Activated CD8-positive, alpha-beta memory T cell treated with anti-CD3 and anti-CD28 coated beads, Interleukin-2, amount 10 ng/mL, durations not matched to agents 7 days and 5 days (primary cell): ENCODE measurements at places on chromosomes 7 and 10.

DNA sequence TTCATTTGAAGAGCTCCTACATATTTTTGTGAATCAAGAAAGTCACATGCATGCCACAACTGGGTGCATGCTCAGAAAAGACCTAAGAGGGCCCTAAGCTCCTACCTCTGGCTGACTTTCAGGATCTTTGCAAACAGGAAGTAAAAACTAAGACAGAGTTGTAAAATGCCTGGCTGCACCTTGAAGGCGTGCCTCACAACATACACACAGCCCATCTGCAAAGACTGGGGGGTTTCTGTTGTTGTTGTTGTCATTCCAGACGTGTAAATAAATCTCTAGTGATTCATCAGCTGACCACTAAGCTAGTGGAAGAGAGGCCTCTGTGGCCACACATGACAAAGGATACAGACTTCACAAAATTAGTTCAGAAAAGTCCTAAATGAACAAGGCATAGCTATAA is 31.8 kb downstream of the SMURF1 start:
- DNase-seq = no peak

DNA sequence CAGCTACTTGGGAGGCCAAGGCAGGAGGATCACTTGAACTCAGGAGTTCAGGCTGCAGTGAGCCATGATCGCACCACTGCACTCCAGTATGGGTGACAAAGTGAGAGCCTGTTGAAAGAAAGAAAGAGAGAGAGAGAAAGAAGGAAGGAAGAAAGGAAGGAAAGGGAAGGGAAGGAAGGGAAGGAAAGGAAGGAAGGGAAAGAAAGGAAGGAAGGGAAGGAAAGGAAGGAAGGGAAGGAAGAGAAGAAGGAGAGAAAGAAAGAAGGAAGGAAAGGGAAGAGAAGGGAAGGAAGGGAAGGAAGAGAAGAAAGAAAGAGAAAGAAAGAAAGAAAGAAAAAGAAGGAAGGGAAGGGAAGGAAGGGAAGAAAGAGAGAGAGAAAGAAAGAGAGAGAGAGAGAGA is 61.5 kb downstream of the CLIP2 start:
- DNase-seq = no peak

DNA sequence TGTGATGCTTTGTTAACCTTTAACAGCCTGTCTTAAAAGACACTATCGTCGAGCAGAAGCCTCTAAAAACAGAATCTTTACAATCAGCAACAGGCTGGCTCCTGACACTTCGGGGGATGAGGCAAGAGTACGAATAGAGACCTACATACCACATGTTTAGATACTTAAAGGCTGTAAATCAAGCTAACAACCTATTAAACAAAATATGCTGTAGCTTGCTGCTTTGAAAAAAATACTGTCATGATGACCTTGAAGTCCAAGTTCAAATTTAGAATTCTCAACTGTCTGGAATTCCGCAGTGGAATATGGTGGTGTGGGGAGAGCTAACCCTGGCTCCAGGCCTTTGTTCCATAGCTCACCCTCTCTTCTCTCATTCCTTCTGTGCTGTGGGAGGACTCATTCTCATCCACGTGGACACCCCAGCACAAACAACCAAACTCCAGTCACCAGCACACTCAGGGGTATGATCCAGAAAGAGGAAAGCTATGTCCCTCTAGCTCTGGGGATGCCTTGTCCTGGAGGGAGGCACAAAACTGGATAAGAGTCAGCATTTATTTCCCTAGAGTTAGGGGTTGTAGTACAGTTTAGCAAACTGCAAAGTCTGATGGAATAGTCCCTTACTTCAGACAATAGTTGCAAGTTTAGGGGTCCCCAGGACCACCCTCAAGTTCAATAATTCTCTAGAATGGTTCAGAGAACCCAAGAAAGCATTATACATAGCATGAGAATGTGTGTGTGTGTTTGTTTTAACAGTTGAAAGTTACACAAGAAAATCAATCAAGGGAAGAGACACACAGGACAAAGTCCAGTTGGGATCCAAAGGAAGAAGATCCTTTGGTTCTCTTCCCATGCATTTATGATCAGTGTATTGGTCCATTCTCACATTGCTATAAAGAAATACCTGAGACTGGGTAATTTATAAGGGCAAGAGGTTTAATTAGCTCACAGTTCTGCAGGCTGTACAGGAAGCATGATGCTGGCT is 196.1 kb upstream of the SVIL start:
- no peak for DNase-seq

- DNase-seq = no peak
Measured at GRCh38 chr10:33273295-33274002, 61.0 kb downstream of the NRP1 start.

DNA sequence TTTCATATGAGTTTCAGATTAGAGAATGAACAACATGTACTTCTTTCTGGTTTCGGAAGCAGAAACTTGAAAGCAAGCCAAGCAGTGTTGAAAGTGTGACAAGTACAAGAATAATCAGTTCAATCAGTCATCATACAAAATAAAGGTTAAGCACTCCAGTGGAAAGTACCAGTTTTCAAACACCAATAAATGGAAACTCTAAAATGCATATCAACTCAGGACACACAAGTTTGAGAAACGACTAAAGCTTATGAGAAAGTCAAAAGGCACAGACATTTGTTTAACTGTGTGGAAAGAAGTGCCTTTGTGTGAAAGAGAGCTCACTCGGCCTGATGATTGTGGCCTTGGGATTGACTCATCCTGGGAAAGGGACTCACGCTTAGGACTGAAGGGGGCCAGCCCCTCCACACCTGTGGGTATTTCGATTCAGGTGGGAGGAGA is 60.6 kb upstream of the AKR1C1 start:
- no peak for DNase-seq

- DNase-seq = no peak
Measured at GRCh38 chr10:78911533-78912340, 157.0 kb upstream of the ZMIZ1 start.

DNA sequence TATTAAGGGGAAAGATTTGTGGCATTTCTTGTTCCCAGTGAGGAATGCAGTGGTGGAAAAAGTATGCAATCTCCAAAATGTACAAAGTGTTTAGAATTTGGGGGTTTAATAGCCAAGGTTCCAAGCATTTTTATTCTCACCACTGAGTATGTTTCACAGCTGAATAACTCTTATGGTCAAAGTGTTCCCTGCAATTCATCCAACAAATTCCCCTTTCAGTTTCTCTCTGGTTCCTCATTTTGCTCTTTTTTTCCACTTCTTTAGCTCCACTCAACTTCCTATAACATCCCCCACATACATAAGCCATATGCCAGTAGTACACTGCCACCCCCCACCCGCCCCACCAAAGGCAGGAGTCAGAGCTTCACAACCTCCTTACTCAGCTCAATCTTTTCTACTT is 4.6 kb downstream of the HECW1 start:
- no peak for DNase-seq

DNA sequence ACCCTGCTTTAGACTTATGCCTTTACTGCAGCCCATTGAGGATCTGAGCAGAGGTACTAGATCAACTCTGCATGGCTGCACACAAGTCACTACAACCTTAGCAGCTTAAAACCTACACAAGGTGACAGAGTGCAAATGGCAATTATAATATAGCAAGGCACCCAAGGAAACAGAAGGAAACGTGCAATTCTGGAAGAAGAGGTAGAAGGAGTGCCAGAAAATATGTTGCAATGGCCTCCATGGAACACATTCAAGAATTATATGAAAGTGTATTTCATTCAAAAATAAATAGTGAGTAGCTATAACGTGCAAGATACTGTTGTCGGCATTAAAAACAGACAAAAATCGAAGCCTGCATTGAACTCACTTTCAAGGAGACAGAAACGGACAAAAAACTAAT is 2.9 kb upstream of the AKR1C8 start:
- no peak for DNase-seq

DNA sequence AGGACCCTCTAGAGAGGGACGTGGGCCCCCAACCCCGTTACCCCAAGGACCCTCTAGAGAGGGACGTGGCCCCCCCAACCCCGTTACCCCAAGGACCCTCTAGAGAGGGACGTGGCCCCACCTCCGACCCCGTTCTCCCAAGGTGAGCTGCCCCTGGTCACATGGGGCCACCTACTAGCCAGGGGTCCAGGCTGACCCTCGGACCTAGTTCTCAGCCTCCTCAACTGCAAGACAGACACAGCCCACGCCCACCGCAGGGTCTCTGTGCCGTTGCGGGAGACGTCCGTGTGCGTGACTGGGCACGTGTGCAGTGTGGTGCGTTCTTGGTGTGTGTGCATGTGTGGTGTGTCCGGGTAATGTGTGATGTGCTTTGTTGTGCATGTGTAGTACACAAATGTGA is 21.6 kb upstream of the UTF1 start:
- no peak for DNase-seq

GRCh38 chr7:666454-667292 is 59.8 kb upstream of the DNAAF5 start:
- no peak for DNase-seq

- DNase-seq = no peak
Measured at GRCh38 chr10:84306751-84307384, 21.5 kb upstream of the CCSER2 start.

- no peak for DNase-seq
Measured at GRCh38 chr7:77863860-77864259, 65.3 kb downstream of the PHTF2 start.

- DNase-seq = no peak
Measured at GRCh38 chr10:133237241-133237587, 441 bp upstream of the VENTX start.

- DNase-seq = peak; percentile 34
Measured at GRCh38 chr10:133457100-133457841, 3.5 kb downstream of the SCART1 start.

DNA sequence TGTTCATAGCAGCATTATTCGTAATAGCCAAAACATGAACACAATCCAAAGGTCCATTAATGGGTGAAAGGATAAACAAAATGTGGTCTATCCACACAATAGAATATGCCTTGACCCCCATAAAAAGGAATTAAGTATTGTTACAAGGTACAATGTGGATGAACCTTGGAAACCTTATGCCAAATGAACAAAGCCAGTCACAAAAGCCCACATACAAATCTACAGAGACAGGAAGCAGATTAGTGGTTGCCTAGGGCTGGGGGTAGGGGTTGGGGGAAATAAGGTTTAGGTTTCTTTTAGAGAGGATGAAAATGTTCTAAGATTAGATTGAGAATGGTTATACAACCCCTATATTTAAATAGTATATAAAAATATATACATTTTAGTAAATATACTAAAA is 34.8 kb downstream of the PIP4K2A start:
- peak; percentile 60 for DNase-seq

GRCh38 chr7:121313793-121314676 is 14.8 kb upstream of the WNT16 start:
- DNase-seq = no peak

DNA sequence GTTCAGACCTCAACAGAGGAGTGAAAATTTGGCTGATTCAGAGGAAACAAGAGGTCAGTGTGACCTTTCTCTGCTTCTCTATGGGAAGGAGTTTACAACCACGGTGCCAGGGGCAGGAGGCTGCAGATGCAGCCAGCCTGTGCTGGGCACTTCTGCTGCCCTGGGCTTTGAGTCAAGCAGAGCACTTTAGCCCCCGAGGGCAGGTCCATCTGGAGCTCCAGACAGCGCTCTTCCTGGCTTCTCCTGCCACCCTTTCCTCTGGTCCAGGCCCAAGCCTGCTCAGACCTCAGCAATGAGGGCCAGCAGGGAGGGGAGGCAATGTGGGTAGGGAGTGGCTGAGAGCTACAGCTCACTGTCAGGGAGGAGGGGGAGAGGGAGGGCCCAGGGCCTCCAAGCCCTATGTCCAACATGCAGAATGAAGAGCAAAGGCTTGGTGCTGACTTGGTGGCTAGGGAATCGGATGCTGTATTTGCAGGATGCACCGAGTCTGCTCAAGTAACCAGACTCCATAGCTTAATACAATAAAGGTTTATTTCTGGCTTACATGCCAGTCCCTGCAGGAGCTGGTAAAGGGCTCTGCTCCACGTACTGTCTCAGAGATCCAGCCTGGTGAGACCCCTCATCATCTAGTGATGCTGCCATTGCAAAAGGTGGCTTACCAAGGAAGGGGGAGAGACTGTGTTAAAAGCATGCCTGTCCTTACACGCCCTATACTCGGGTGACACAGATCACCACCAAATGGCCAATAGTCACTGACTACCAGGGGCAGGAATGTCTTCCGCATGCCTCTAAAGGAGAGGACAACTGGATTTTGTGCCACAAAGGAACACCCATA is 481.6 kb downstream of the RPS24 start:
- DNase-seq = no peak

DNA sequence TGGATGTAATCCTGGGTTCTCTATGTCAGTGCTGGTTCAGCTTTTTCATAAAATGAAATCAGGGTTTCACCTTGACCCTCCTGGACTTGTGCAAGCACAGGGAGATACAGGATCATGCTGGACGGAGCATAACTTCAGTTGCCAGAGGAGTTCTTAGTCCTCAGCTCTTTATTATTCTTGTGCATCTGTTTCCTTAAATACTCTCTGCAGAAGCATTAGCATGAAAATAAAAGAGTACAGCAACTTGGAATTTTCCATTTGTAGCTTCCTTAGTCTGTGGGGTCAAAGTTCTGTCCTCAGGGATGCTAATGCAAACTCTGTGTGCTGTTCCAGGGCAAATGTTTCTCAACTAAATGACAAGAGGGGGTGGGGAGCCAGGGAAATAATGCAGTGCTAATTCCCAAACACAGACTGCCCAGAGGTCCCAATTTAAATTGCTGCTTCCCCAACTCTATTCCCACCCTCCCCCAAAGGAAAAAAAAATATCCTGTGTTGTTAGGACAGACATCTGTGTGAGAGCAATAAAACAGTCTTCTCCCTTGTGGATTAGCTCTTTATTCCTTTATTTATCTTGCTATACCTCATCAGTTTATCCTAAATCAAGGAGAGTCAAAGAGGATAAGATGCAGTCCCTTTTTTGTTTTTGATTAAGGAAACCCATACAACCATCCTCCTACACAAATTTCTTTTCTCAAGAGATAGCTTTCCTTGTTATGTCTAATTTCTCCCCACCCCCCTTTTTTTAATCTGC is 905.0 kb downstream of the LRMDA start:
- DNase-seq = no peak

DNA sequence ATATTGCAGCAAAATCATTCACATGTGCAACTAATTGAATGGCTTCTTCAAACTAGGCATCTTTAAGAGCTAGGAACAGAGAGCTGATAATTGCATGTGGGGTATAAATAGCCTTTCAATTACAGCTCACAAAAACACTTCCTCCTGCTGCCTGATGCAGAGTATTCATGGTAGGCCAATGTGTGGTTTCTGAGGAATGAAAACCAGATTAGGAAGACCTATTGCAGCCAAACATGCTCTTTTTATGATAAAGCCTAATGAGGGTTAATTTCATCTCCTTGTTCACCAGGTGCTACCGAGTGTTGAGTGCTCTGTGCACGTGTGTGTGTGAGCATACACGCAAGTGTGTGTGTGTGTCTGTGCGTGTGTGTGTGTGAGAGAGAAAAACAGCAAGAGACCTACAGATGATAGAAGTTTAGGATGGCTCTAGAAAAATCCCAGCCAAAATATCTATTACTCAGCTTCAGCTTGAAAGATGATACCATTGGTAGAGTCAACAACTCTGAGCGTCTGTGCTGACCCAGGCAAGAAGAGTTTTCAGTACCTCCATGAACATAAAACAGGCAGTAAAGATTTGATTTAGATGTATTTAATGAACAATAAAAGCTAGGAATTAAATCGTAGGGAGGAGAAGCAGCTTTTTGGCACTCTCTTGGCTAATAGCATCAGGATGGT is 448.5 kb upstream of the ANKRD30A start:
- no peak for DNase-seq

- no peak for DNase-seq
Measured at GRCh38 chr10:103501186-103501585, 7.7 kb downstream of the NEURL1 start.
